ENCODE measurements at places on chromosomes 3 and 15.

DNA sequence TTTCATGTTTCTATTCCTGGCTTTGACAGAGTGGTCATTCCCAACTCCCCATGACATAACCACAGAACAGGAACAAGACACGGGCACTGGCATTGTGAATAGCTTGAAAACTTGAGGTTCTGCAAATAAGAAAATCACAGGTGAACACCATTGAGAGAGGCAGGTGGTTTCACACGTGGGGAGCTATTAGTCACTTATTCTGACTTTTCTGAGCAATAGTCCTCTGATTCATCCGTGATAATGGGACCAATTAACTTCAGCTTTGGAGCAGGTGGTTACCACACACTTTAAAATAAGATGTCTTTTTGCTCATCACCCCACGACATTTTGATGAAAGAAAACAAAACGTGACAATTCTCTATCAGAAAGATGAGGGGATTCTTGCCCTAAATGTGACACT lies 224.7 kb downstream of the KLF13 start:
- no peaks in the 10 kb centered on the region for H3K36me3 ChIP-seq
- H3K4me3 ChIP-seq, result no peak overlapping the region
- DNase-seq, result no peak

- no peak for DNase-seq
- H3K4me1 ChIP-seq, result no peaks in the 10 kb centered on the region
- no peaks in the 10 kb centered on the region for H3K36me3 ChIP-seq
- H3K27me3 ChIP-seq, result no peaks in the 10 kb centered on the region
- H3K27ac ChIP-seq, result no peak overlapping the region
Observed at GRCh38 chr3:102053375-102053989, 204.2 kb downstream of the NFKBIZ start.

DNA sequence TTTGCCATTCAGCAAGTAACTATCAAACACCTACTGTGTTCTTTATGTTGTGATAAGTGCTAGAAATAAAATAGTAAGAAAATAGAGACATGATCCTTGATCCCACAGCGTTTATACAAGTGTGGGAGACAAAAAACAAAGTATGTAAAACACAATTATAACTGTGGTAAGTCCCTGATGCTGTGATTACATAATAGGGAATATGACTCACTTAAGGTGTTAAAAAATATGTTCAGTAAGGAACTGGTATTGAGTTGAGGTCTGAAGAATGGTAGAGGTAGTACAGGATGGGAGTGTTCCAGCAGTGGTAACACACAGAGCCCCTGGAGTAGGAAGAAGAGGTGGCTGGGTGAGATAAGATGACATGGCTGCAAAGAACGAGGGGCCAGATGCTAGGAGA lies 132.1 kb upstream of the TMC3 start:
- H3K4me1 ChIP-seq, result no peaks in the 10 kb centered on the region
- no peaks in the 10 kb centered on the region for H3K36me3 ChIP-seq
- no peak overlapping the region for H3K27ac ChIP-seq
- H3K4me3 ChIP-seq, result no peak overlapping the region
- no peaks in the 10 kb centered on the region for H3K27me3 ChIP-seq
- DNase-seq, result no peak

GRCh38 chr15:49101536-49101935 lies 53.9 kb downstream of the COPS2 start:
- no peak for DNase-seq
- H3K27me3 ChIP-seq, result no peaks in the 10 kb centered on the region
- peaks cover 9% of the 10 kb centered on the region for H3K36me3 ChIP-seq
- H3K27ac ChIP-seq, result no peak overlapping the region
- no peak overlapping the region for H3K4me3 ChIP-seq

- DNase-seq, result peak; percentile 83
- peaks cover 26% of the 10 kb centered on the region for H3K4me1 ChIP-seq
- peak overlapping the region; percentile 83 for H3K4me3 ChIP-seq
- H3K36me3 ChIP-seq, result peaks cover 34% of the 10 kb centered on the region
Observed at GRCh38 chr15:84654689-84655453, 788 bp upstream of the WDR73 start.

All from psoas muscle (tissue), 8 donors.